ENCODE measurements at places on chromosomes 11 and 22. TPM values are rescaled to one million over a fixed set of nuclear protein-coding genes. Genes with fewer than 3 reads are reported as not detected.

- no peak for DNase-seq
Measured at GRCh38 chr11:100980156-100980555, 149.5 kb downstream of the PGR start.

- no peak for DNase-seq
Measured at GRCh38 chr11:3984896-3985295, 109.7 kb upstream of the RRM1 start.

The KBTBD4 gene
- 20.1 TPM for total RNA-seq

The MRPL17 gene
- 21.9 TPM for total RNA-seq

DNA sequence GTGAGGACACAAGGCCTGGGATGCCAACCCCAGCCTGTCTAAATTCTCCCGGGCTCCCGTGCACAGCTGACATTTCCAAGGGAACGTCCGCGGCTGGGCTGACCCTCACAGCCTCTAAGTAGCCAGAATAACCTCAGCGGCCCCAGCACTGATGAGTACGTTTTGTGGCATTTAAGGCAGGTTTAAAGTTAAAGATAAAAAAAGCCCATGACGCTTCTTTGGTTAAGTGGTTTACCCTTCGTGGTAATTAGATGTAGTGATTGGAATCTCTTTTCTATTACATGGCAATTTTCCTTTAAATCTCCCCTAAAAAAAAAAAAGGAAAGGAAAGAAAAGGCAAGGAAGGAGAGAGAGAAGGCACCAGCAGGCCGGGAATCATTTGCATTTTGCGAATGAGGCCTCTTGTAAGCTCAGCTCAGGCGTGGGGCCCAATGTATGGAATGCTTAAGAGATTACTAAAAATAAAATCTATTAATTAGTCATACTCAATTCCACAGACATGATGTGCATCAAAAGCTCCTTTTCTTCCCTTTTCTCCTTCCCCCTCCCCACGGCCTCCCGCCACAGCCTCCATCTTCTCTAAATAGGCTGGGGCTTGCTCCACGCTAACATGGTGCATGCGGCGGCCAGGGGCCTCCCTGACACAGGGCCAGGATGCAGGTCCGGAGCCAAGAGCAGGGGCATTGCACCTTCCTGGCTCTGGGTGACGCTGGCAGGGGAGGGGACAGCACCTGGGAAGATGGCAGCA, 44.1 kb downstream of the MACROD1 start:
- DNase-seq: no peak

The HINFP gene
- 21.9 TPM for total RNA-seq

DNA sequence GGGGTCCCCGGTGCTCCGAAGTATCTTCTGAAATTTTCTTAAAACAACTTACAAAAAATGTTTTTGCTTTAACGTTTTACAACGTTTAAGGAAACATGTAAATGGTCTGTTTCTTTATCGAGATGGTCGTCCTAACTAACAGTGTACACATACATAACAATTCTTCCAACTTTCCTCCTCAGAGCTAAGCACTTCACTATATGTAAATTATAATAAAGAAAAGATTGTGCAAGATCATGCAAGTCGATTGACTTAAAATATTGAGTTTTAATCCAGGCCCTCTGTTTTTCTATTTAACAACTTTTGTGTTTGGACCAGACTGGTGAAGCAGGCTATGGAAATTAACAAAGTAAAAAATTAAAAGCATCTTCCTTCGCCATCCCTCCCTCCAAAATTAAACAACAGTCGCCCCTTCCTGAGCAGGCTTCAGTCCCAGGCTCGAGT, 4.9 kb downstream of the ALX4 start:
- DNase-seq: no peak

- no peak for DNase-seq
Measured at GRCh38 chr11:121334973-121335710, 42.6 kb downstream of the SC5D start.

- DNase-seq: no peak
Measured at GRCh38 chr22:29327089-29327764, 11.7 kb upstream of the RASL10A start.

GRCh38 chr22:47401592-47401898, 639.1 kb downstream of the TBC1D22A start:
- DNase-seq: no peak

The CARD18 gene
- total RNA-seq: not detected

DNA sequence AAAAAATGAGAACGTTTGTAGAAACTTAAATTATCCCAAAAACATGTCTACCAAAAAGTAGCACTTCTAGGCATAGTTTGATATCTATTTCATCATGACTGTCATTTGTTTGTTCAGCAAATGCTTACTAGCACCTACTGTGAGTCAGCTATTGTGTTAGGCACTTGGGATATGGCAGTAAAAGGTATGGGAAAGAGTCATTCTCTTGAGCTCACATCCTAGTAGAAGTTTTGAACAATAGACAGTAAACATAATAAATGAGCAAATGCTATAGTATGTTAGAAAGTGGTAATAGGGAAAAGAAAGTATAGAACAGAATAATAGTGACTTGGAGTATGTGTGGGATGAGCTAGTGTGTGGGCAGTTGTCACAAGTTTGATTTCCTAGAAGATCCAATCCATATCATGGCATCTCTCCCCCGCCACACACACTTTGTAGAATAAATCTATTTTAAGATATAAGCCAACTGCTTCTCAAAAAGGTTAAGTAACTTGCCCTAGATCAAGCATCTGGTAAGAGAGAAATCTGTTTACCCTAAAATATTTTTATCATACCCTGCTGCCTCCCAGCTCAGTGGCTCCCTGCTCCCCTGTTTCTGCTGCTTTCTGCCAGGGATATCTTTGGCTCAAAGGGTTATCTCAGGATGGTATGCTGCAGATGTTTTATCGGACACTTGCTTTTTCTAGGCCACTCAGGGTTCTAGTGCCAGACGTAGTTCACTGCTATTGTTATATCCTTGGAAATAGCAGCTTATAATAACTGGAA, 129.7 kb downstream of the NCAM1 start:
- no peak for DNase-seq

The KIAA0930 gene
- total RNA-seq: 59.1 TPM

DNA sequence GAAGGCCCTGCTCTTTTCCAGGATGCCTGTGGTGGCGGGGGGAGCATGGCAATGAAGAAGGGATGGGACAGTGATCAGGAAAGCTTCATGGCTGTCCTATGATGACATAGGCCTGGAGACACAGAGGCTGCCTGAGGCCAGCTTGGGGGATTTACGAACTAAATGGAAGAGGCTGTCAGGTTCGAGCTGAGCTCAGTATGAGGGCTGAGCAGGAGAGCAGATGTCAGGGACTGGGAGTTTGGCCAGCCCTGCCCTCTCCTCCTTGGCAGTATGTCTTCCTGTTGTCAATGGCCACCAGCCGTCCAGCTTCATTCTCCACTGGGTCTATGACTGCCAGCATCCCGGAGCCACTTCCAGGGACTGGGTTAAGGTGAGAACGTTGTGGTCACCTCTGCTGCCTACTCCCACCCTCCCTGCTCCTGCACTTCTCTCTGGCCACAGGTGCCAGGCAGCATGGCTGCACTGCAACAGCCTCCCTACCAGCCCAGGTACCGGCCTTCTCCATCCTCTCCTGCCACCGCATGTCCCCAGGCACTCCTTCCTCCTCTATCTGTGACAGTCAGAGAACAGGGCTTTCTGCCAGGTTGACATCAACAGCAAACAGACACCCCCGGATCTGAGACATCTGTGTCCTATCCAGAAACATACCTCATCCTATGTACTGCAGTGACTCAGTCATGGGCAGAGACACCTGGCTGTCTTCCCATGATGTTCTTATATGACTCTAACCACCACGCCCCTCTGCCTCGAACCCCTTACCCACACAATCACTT, 75.1 kb downstream of the KIRREL3 start:
- no peak for DNase-seq

GRCh38 chr22:17792299-17792698, 18.0 kb upstream of the BID start:
- no peak for DNase-seq
